ENCODE measurements at places on chromosomes 12 and 14.
A peak's percentile ranks its signal among the peaks of the same experiment; 100 is the strongest.

DNA sequence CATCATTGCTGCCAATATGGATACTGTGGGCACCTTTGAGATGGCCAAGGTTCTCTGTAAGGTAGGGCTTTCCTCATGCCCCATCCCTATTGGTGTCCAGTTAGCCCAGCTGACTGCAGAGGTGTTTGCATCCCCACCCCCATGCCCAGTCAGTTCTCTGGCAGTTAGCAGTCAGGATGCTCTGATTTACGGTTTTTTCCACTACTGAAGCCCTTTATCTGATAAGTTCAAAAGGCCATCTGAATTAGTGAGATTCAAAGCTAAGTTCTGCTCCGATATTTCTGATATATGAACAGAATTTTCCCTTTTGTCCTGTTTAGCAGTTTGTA is 773 bp downstream of the GMPR2 start:
- no peak for DNase-seq

- DNase-seq = peak; percentile 81
Measured at GRCh38 chr14:30243805-30244204, 315.2 kb upstream of the G2E3 start.

- peak; percentile 53 for DNase-seq
Measured at GRCh38 chr12:65608319-65608916, 215.9 kb upstream of the HMGA2 start.

- DNase-seq = no peak
Measured at GRCh38 chr12:10867381-10867780, 16.7 kb downstream of the PRH1 start.

GRCh38 chr12:49471557-49471956 is 67.3 kb upstream of the KCNH3 start:
- no peak for DNase-seq

- DNase-seq = no peak
Measured at GRCh38 chr12:2679068-2679815, 115.5 kb upstream of the FKBP4 start.

- peak; percentile 47 for DNase-seq
Measured at GRCh38 chr14:65483647-65484046, 71.1 kb downstream of the FUT8 start.

DNA sequence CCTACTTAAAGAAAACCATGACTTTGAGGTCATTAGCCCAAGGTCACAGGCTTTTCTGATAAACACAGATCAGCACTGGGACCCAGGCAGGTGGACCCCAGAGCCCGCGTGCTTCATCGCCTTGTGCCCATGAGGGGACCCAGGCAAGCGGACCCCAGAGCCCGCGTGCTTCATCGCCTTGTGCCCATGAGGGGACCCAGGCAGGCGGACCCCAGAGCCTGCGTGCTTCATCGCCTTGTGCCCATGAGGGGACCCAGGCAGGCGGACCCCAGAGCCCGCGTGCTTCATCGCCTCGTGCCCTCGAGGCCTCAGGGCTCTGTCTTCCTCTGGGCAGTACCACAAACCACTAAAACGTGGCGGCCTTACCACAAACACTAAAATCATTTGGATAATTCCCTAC is 31.7 kb downstream of the STX2 start:
- DNase-seq = no peak

- no peak for DNase-seq
Measured at GRCh38 chr14:33408291-33408690, 469.6 kb downstream of the NPAS3 start.

- DNase-seq = peak; percentile 95
Measured at GRCh38 chr12:67434671-67435370, 165.7 kb downstream of the CAND1 start.

DNA sequence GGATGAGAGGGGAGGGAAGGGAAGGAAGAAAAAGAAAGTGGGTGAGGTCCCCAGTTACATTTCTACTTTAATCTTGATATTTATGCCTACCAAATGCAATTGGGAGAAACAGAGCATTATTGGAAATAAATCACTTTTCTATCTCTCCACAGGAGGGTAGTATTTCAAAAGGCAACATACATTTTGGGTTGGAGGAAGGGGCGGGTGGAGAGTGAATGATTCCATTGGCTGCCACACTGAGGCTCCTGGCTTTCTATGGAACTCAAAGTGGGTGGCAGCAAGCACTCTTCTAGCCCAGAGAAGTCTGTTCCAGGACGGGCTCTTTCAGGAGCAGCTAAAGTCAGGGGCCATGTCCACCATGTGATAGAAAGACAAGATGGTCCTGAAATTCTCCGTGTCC is 441.3 kb downstream of the DAD1 start:
- DNase-seq = no peak

- no peak for DNase-seq
Measured at GRCh38 chr12:91211866-91212265, 29.2 kb upstream of the DCN start.

- DNase-seq = no peak
Measured at GRCh38 chr12:118330421-118331018, 42.2 kb downstream of the TAOK3 start.

DNA sequence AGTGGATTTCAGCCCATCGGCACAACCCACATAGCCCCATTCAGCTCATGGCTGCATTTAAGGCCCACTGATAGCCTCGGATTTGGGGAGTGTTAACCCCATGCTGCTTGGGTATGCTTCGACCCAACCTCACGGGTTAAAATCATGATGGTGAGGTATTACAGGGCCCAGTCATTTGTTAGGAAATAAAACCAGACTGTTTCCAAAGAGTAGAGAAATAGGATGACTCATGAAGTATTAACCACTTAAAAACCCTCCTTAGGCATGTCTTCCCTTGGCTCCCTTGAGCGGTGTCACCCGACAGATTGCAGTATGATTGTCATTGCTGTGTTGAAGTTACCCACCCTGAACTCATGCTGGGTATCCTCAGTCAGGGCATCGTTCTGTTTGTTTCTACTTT is 289.1 kb downstream of the CACNA1C start:
- peak; percentile 78 for DNase-seq

- DNase-seq = no peak
Measured at GRCh38 chr14:66471584-66471983, 14.6 kb upstream of the CCDC196 start.

GRCh38 chr12:113589437-113589836 is 117.8 kb upstream of the LHX5 start:
- DNase-seq = no peak

DNA sequence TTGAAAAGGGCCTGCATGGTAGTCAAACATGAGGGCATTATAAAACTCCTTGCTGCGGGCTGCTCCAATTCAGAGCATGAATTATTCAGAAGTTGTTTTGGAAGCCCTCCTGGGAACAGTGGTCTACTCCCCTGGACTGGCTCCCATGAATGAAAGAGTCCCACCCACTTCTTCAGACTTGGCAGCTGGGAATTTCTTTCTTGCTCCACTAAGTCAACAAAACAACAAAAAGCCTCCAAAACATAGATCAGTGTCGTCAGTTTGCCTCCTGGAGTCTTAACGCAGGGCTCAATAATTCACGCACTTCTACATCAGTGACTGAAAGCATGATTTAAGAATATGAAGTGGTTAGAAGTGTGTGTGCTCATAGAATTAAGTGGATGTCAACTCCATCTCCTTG is 37.9 kb downstream of the AKAP6 start:
- DNase-seq = no peak

GRCh38 chr14:102927346-102927877 is 4.9 kb downstream of the AMN start:
- no peak for DNase-seq

- DNase-seq = no peak
Measured at GRCh38 chr14:73492670-73493069, 1.9 kb downstream of the RIOX1 start.

GRCh38 chr12:56476972-56477432 is 8.6 kb downstream of the SPRYD4 start:
- DNase-seq = no peak

DNA sequence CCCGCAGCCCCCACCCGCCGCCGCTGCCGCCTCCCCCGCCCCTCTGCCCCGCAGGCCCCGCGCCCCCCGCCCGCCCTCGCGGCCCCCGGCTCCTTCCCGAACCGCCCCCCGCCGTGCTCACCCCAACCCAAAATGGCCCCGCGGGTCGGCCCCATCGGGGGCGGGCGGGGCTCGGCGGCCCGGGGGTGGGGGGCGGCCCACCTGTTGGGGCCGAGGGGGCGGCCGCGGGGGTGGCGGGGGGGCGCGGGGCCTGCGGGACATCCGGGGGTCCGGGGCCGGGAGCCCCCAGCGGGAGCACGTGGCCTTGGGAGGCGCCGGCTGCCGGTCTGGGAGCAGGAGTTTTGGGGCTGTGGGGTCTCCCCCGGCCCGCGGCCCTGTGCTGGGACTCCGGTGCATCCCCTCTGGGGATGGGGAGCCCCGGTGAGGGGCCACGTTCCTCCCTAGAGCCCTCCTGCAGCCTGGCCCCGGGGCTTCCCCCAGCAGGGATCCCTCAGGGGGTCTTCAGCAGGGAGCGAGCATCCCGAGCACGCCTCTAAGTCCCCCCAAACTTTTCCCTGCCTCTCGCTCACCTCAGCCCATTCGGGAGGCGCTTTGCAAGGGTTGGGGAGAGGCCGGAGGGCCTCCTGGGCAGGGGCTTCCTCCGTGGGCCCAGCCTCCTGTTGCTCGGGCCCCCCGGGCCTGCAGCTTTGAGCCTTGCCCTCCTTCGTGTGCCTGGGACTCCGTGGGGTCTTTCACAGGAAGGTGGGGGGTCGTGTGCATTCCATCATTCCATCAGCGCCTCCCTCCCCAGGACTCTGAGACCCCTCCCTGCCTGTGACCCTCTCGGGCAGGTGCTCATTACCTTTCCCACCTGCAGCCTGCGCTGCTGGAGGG is 710 bp downstream of the MTA1 start:
- no peak for DNase-seq

- DNase-seq = peak; percentile 85
Measured at GRCh38 chr12:55619354-55620138, 17.1 kb upstream of the OR10P1 start.

- DNase-seq = no peak
Measured at GRCh38 chr14:93708800-93709199, 79.5 kb downstream of the PRIMA1 start.

- DNase-seq = peak; percentile 31
Measured at GRCh38 chr14:66974397-66975025, 214.7 kb upstream of the GARIN2 start.

DNA sequence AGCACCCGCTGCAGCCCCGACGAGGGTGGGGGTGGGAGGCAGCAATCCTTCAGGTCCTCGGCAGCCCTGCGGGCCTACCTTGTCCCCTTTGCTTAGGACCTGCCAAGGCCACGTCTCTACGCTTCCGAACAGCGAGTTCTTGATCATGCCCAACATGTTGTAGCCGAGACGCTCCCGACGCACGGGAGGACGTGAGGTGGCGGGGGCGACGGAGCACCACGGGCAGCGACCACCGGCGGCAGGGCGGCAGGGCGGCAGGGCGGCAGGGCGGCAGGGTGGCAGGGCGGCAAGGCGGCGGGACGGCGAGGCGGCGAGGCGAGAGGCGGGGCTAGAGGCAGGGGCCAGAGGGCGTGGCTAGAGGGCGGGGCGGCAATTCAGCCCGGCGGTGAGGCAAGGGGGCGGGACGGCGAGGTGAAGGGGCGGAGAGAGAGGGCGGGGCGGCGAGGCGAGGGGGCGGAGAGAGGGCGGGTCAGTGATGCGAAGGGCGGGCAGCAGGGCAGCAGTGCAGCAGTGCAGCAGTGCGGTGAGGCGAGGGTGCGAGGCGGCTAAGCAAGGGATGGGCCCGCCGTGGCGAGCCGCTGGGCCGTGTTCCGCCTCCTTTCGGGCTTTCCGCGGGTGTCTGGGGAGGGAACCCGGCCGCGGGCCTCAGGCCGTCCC is at the start of gene HEBP1:
Gene HEBP1, minus strand, starts transcription at position 307 of the 657 bp plus-strand sequence. Its CDS starts 151 bp downstream, at position 156.
- DNase-seq = peak; percentile 76

DNA sequence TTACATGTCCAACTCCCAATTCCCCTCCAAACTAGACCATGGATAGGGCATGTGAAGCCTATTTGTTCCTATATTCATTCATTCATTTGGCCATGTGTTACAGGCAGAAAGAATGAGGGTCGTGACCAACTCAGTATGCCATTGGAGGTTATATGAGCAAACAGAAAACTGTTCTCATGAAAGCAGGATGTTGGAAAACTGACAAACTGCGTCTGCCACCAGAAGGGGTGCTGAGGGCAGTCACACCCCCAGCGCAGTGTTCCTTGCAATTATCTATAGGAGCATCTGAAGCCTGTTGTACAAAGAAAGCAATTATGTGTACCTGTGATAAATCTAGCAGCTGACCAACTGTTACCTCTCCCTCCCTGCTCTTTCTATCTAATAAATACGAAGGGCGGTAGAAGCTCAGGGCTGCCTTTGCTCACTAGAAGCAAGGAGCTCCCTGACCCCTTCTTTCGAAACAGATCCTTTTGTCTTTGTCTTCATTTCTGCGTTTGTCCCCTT is 21.1 kb downstream of the ENTPD5 start:
- DNase-seq = no peak

DNA sequence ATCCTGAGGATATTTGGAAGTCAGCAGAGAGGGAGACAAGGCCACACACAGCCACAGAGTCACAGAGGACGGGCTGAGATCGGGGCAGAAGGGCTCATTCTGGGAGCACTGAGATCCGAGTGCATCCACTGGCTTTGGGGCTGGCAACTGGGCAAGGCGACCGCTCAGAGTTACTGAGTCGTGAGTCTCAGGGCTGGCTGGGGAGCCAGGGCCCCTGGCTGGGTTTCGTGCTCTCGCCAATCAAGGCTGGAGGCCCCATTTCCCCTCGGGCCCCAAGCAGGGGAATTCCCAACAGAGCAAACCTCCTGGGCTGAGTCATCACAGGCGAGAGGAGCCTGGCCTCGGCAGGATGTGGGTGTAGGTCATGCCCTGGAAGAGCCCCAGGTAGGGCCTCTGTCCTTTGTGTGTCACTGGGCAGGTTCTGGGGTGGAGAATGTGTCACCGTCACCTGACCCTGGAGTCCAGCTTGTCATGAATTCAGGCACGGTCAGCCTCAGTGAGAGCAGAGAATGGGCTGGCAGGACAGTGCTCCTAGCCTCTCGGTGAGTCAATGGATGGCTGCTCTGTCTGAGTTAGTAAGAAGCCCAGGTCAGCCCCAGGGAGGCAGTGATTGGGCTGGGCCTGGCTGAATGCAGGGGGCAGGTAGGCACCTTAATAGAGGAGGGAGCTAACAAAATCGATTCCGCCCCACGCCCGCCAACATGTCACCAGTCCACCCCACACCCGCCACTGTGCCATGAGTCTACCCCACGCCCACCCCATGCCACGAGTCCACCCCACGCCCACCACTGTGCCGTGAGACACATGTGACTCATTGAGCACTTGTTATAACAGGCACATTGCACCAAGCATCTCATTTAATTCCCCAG is 16.9 kb downstream of the ASB2 start:
- peak; percentile 99 for DNase-seq

DNA sequence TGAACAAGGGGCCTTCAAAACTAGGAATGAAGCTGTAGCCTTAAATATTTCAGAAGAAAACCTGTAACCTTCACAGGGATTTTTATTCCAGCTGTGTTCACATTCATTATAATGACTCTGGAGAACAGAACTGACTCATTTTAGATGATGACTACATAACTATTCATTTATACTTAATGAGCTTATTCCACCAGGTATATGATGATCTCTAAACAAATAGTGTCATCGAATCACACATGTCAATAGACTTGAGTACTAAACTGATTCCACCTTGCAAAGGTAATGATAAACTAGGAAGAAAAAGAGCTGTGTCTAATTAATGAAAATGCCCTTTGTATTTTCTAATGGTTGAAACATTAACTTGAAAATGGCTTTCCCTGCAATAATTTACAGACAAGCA is 433.2 kb downstream of the PDZRN4 start:
- DNase-seq = no peak

GRCh38 chr12:91871751-91872150 is 273.9 kb downstream of the BTG1 start:
- DNase-seq = no peak

Measured in HT1080 (cell line).